ENCODE measurements at places on chromosomes 12 and 14.

DNA sequence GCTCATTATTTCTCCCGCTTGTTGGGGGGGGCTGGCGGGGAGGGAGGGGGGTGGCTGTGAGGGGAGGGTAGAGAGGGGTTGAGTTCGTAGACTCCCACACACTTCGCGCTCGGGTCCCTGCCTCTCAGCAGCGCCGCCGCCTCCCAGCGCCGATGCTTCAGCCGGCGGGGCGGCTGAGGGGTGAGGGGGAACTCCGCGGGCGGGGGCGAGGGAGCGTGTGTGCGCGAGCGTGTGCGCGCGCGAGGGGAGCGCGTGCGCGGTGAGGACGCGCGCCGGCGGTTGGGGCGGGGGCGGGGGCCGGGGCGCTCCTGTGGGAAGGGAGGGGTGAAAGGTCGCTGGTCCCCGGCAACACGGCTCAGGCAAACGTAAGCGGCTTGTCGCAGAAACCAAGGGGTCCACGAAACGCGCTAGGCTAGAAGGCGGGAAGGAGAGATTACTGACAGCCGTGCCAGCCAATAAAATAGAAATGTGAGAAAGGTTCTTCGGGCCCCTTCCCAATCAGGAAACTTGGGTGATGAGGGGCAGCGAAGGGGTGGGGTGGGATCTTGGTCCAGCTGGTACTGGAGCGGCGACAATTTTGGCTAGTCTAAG is 343 bp upstream of the NOVA1 start:
- DNase-seq = no peak

GRCh38 chr14:23641915-23642588 is 5.9 kb downstream of the DHRS2 start:
- no peak for DNase-seq

- DNase-seq = no peak
These were observed 9.2 kb upstream of the ALDH2 start for GRCh38 chr12:111757361-111758119.

GRCh38 chr12:106247674-106248311 is at the start of gene CKAP4:
Gene CKAP4, minus strand, starts transcription at chr12:106248020. Its CDS starts 169 bp downstream, at chr12:106247851.
- peak; percentile 51 for DNase-seq

- no peak for DNase-seq
These were observed 116.5 kb downstream of the PAH start for GRCh38 chr12:102800565-102800964.

GRCh38 chr12:77855548-77855947 is 24.9 kb downstream of the NAV3 start:
- DNase-seq = no peak

DNA sequence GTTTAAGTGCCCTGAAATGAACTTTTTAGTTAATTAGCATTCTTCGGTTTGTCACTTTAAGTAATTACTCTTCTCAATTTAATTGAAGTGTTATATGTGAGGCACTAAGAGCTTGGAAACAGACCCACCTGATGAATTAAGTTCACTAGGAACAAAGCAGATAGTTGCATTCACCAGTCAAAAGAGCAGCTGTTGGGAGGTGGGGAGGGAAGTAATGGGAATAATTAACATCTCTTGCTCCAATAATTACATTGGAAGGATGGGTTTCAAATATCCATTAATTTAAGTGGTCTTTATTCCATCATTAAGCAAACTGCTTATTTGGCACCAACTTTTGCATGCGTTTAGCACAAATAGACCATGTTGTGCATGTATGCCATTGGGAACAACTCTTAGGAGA is 667.2 kb downstream of the GALC start:
- no peak for DNase-seq

DNA sequence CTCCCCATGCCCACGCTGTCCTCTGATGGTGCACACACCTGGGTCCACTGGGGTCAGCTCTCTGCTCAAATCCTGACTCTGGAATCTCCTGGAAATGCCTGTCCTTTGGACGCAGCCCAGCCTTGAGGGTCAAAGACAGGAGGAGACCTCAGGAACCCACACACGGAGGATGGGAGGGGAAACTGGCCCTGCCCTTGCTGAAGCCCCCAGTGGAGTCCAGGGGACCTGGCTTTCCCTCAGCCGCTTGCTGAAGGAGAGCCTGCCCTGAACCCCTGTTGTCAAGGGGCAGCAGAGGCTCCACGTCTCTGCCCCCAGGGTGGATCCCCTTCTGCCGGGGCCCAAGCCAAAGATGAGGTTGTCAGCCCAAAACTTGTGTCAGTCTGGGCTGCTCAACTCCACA is 16.9 kb downstream of the GALNT9 start:
- DNase-seq = no peak

DNA sequence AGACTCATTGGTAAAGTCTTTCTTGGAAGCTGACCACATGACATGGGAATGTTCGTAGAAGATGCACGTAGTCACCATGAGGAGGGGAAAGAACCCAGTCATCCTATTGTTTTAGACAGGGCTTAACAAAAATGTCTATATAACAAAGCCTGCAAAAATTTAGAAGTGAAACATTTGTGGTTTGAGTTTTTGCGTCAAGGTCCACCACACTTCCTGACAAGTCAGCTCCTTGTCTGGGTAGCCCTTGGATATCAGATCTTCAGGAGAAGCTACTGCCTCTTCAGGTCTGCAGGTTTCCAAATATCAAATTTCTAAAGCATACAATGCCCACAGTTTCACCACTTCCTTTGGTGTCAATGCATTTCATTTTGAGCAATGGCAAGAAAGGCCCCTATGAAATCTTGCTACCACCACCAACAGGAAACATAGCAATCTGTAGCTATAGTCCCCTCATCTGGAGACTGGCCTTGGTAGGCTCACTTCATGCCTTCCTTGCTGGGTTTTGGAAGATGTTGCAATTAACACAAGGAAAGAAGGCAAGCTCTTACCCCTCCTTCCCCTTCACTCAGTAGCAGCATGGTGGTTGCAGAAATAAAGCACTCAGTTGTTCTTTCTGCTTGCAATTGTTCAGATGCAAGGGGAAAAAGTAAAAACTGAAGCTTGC is 235.2 kb downstream of the PCNX1 start:
- no peak for DNase-seq

DNA sequence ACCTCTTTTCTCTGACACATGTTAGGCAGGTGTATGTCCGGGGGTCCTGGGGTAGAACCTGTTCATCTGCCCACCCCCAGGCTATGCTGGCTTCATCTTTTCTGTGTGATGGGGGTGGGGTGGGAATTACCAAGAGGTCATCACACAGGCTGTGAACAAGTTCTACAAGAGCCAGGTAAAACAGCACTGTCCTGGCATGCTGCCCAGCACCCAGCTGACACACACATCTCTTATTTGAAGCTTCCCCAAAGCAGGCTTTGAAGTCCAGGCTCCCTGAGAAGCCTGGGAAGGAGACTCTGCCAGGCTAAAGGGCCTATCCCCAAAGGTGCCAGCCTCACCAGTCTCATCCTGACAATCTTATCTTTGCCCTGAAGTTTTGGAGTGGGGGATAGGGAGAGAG is 141.1 kb downstream of the ALG10 start:
- no peak for DNase-seq

- no peak for DNase-seq
These were observed 60.0 kb downstream of the HRK start for GRCh38 chr12:116821291-116821690.

DNA sequence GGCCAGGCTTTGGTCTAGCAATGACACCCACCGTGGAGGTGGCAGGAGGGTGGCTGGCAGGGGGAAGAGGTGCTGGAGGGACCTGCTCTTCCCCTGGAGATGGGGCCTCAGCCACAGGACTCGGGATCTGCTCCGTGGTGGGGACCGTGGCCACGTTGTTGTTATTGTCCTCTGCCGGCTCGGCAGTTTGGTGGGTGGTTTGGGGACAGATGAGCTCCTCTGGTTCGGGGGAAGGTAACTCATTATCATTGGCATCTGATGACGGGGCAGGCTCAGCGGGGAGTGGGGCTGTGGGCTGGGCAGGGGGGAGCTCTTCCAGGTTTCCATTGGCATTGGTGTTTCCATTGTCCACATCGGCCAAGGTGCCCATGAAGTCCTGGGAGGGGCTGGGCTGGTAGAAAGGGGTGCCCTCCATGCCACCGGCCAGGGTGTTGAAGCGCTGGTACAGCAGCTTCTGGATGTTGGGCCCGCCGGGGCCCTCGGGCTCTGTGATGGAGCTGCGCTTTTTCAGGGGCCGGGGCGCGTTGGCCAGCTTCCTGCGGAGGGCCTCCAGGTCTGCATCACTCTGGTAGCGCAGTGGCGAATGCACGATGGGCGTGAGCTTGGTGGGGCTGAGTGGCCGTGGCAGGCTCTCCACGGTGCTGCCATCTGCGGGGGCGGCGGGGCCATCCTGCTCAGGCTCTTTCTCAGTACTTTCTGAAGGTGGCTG is 24.3 kb downstream of the ZFYVE21 start:
- DNase-seq = no peak
